Motor neuron (in vitro differentiated cells): ENCODE measurements at places on chromosomes 6 and 20. TPM values are rescaled to one million over a fixed set of nuclear protein-coding genes. Genes with fewer than 3 reads are reported as not detected.

- peak; percentile 56 for ATAC-seq
Measured at GRCh38 chr20:34022151-34022838, 28.6 kb downstream of the RALY start.

- no peak for ATAC-seq
Measured at GRCh38 chr6:42193491-42193894, 1.3 kb downstream of the GUCA1B start.

DNA sequence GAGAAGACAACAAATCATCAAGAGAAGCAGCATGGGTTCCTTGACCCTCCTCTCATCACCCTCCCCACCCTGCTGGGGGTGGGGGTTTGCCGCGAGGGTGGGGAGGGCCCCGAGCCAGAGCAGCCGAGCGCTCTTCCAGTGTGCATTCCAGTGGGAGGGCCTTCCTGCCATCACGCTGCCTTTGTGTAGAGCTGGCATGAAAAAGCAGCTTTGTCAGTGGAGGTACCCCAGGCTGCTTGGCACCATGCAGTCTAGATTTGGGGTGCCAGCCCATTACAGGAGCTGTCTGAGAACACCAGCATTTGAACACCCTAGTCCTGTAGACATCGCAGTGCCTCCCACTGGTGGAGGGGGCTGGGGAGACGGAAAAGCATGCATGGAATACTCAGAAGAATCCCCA is 12.2 kb downstream of the BAK1 start:
- no peak for ATAC-seq

GRCh38 chr6:140018588-140018987 is 644.1 kb upstream of the CITED2 start:
- no peak for ATAC-seq

DNA sequence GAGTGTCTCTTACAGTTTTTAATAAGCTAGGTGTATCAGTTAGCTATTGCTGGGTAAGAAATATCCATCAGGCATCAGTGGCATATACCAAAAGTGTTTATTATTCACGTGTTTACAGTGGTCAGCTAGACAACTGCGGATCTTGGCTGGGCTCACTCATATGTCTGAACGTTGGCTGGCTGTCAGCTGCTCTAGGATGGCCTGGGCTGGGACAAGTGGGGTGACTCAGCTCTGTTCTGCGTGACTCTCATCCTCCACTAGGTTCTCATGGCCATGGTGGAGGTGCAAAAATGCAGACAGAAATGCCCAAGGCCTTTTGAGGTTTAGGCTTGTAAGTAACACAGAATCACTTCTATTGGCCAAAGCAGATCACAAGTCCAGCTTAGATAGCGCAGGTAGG is 22.0 kb downstream of the ZNF341 start:
- ATAC-seq = no peak

DNA sequence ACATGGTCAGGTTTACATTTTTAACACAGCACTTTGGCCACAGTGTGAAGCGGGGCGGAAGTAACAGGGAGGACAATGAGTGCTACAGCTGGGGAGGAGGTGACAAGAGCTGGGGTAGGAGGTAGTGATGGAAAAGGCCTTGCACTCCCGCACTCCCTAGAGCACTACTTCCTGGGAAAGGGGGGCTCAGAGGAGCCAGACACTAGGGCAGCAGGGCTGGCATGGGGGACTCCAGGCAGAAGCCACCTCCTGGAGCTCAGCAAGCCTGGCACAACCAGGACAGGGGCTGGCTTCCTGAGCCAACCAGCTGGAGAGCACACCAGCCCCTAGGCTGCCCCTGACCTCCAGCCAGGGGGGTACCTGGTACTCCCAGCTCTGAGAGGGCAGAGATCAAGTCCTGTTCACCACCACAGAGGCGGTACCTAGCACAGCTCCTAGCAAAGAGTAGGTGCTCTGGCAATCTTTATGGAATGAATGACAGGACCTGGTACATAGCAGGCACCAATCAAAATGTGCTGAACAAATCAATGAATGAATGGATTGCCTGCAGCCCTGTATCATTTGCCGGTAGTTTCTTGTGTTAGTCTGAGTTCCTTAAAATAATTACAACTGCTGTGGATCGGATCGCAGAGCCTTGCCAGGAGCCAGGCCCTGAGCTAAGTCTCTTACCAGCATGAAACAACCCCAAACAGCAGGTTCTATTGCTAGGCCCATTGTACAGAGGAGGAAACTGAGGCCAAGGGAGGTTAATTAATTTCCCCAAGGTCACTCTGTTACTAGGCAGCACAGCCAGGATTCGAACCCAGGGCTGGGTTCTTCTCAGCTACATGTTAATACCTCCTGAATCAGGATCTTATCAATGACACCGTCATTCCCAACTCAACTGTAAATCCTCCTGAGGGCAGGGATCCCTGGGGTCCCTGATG is 15.5 kb downstream of the NOL4L start:
- peak; percentile 26 for ATAC-seq

GRCh38 chr20:57407541-57407956 is 16.4 kb downstream of the RBM38 start:
- no peak for ATAC-seq

DNA sequence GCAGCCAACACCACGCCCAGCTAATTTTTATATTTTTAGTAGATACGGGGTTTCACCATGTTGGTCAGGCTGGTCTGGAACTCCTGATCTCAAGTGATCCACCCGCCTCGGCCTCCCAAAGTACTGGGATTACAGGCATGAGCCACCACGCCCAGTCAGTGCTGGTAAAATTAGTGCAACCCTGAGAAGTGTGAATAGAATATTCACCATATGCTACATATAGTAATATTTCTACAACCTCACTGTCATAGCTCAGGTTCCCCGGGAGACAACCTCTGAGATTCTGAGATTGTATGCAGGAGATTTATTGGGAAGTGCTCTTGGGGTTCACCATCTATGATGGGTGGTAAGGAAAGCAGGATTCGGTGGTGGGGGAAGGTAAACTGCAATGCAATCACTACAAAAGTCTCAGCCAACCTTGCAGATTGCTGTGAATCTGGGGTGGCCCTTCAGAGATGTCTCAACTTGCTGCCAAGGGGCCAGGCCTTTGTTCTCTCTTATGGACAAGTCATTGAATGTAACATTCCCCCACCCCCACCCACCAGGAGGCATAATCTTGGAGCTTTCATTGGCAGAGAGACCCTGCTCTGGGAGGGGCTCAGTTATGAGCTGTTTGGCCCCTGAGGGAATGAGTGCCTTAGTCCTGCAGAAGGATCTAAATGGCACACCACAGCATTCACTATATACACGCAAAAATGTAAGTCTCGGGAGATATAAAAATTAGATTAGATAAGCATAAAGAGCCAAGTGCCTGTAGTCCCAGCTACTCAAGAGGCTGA is 34.0 kb upstream of the SEC63 start:
- ATAC-seq = no peak

GRCh38 chr20:5539691-5540090 is 210.5 kb upstream of the SHLD1 start:
- no peak for ATAC-seq

DNA sequence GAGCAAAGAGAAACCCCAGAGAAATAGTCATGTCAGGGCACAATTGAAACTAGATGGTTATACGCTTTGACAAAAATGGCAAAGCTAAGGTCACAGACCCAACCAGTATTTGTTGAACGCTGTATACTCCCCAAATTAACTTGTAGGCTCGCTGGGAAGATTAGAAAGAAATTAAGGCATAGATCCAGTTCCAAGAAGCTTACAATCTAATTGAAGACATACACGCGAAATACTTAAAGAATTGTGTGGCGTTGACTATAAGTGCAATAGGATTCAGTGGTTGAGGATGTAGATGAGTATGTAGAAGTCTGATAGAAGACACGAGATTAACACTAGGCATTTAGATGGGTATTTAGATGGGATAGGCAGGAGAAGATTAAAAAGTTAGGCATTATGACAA is 525 bp downstream of the FAM229B start:
- ATAC-seq = no peak

Gene TNFAIP3
- total RNA-seq = 3.4 and 4.0 TPM in 2 replicates

Gene BMP2
- 1.3 and 1.9 TPM in 2 replicates for total RNA-seq

Gene ID4
- 74.2 and 76.6 TPM in 2 replicates for total RNA-seq

Gene EPM2A
- 17.5 and 20.9 TPM in 2 replicates for total RNA-seq
